ENCODE measurements at places on chromosomes 1 and 21.

DNA sequence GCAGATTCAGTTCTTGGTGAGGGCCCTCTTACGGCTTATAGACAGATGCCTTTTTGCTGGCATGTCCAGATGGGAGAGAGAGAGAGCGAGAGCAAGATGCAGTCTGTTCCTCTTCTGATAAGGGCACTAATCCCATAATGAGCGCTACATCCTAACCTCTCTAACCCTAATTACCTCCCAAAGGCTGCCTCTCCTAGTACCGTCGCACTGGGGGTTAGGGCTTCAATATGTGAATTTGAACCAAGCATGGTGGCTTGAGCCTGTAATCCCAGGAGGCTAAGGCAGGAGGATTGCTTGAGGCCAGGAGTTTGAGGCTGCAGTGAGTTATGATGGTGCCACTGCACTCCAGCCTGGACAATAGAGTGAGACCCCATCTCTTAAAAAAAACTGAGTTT, 10.5 kb upstream of the SDE2 start:
- no peak for DNase-seq

GRCh38 chr1:31418626-31419323, 5.8 kb downstream of the SERINC2 start:
- peak; percentile 33 for DNase-seq

- peak; percentile 38 for DNase-seq
These were observed 212.6 kb downstream of the TGFB2 start for GRCh38 chr1:218557731-218558130.

DNA sequence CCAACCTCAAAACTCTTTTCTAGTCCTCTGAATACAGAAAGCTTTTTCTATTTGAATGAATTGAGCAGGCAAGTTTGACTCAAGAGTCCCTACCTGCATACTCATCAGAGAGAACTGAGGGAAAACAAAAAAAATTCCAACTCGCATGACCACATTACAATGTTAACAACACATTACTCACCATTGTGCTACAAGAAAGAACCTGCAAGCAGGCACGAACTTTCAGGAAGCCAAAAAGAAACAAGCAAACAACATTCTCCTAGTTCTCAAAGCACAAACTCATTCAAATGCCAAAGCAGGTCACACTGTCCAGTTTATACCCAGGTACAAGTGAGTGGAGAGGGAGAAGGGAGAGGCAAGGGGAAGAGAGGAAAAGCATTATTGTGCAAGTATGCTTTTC, 14.6 kb downstream of the OTUD7B start:
- no peak for DNase-seq

GRCh38 chr1:89499320-89499719, 25.3 kb upstream of the LRRC8B start:
- DNase-seq: peak; percentile 58

- DNase-seq: peak; percentile 44
These were observed 7.0 kb upstream of the KCNC4 start for GRCh38 chr1:110203021-110203661.

GRCh38 chr1:23837908-23838307, 12.7 kb upstream of the HMGCL start:
- no peak for DNase-seq

DNA sequence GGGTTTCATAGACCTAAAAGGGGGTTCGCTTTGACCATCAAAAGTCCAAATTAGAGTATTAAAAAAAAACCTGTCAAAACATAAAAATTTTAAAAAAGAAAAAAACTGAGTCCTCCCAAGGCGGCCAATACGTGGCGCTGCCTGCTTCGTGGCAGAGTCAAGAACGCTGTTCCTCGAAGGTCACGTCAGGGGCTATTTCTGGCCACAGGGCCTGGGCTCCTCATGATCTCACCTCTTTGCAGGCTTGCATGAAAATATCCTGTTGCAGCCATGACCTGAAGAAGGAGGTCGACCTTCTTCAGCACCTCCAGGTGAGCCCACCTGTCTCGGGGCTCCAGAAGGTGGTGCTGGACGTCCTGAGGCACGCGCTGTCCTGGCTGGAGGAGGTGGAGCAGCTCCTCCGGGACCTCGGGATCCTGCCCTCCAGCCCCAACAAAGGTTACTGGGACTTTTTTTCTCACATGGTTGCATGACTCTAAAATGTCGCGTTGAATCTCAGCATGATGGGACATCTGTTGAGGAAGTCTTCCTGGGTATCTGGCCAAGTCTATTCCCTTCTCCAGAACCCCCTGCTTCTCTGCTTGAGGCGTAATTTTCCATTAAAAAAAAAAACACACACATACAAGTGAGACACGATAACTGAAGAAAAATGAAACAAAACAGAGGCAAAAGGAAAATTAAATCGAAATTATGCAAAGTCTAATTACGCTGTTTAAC, 80.4 kb upstream of the EFHD2 start:
- DNase-seq: peak; percentile 56
